ENCODE measurements at places on chromosomes 3 and 15. TPM values are rescaled to one million over a fixed set of nuclear protein-coding genes. Genes with fewer than 3 reads are reported as not detected.
A peak's percentile ranks its signal among the peaks of the same experiment; 100 is the strongest.

GNAT1 gene
- not detected for total RNA-seq

NDUFB4 gene
- total RNA-seq: 63.4 TPM

GPR171 gene
- total RNA-seq: 63.4 TPM

KIF15 gene
- total RNA-seq: 0.11 TPM

RGMA gene
- not detected for total RNA-seq

ADAMTS9 gene
- not detected for total RNA-seq

DNA sequence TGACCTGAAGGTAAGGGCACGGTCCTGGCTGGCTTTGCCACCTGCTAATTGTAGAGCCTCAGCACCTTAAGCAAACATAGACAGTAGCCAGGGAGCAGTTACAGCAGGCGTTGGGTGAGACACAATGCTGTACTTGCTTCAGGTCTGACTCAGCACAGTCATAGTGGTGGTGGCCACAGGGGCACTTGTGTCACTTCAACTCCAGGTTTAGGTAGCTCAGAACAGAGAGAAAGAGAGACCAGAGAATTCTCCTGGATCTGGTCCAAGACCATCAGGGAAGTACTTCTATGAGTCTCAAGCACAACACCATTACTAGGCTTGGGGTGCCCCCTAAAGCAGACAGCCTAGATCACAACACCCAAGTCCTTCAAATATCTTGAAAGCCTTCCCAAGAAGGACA, 204.4 kb downstream of the OTOL1 start:
- no peak overlapping the region for H3K27ac ChIP-seq
- no peak overlapping the region for H3K4me3 ChIP-seq
- H3K36me3 ChIP-seq: no peaks in the 10 kb centered on the region

- no peaks in the 10 kb centered on the region for H3K27me3 ChIP-seq
- H3K4me1 ChIP-seq: peaks cover 99% of the 10 kb centered on the region
- H3K36me3 ChIP-seq: no peaks in the 10 kb centered on the region
Measured at GRCh38 chr15:31350771-31351170, 24.1 kb downstream of the KLF13 start.

- no peak overlapping the region for H3K27ac ChIP-seq
- no peaks in the 10 kb centered on the region for H3K27me3 ChIP-seq
- H3K36me3 ChIP-seq: no peaks in the 10 kb centered on the region
- DNase-seq: no peak
Measured at GRCh38 chr15:53716909-53717876, 42.3 kb downstream of the WDR72 start.

DNA sequence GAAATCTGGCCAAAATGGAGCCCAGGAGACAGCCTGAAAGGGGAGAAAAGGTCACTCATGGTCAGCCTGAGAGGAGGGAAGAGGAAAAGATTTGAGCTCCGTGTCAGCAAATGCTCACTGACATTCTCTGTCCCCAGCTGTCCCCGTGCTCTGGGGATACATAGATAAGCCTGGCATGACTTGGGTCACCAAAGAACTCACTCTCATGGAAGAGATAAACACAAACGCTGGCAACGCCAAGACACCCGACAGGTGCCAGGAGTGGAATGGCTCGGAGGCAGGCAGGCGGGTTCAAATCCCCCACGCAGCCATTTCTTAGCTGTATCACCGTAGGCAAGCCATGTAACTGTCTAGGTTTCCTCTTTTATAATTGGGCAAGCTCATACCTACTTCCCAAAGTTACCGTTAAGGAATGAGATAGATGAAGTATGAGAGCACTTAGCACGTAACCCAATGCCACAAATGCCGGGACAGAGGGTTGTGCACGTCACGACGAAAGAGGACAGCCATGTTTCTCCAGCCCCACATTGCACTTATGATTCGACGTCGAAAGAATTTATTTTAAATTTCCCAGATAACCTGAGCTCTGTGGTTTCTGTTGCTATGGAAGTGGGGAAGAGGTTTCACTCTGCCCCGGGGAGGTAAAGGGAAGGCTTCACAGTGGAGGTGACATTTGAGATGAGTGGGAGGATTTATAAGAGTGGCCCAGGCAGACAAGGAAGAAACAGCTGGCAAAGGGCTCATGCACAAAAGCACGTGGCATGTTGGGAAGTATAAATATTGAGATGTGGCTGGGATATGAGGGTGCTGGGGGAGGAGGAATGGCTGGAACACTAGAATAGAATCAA, 41.4 kb upstream of the TSEN2 start:
- H3K4me1 ChIP-seq: no peaks in the 10 kb centered on the region
- no peak overlapping the region for H3K27ac ChIP-seq
- H3K27me3 ChIP-seq: no peaks in the 10 kb centered on the region
- H3K4me3 ChIP-seq: no peak overlapping the region

DNA sequence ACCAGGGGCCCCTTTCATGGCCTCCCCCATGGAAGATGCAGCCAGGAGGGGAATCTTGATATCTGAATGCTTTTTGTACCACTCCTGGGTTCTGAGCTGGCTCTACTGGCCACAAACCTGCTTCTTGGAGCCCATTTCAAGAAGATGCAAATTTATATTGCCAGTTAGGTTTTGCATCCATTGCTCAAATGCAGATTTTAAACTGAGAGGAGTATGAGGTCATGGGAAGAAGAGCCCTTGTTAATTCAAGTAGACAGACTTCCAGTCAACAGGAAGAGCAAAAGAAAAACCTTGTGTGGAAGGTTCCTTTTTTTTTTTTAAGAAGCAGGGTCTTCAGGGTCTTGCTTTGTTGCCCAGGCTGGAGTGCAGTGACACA, 133.5 kb downstream of the PDZRN3 start:
- no peak for DNase-seq
- H3K27me3 ChIP-seq: no peaks in the 10 kb centered on the region
- H3K27ac ChIP-seq: no peak overlapping the region

GRCh38 chr15:68730976-68731897, 89.5 kb downstream of the ANP32A start:
- no peak overlapping the region for H3K27ac ChIP-seq
- H3K27me3 ChIP-seq: no peaks in the 10 kb centered on the region
- DNase-seq: no peak
- no peaks in the 10 kb centered on the region for H3K36me3 ChIP-seq

DNA sequence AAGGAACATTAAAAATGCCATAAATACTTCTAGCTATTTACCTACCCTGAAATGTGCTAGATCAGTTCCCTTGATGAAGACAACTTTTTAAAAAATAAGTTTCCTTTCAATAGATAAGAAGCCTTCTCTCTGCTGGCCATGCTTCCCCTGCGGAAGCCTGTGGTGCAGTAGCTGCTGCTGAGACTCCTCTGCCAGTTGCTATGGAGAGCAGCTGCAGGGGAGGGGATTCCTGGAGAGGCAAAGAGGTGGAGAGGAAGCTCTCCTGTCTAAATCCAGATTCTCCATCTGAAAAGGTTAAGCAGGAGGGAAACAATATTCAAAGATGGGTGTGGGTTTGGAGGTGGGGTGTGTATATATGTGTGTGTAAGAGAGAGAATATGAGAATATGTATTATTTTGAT, 69.8 kb upstream of the BFSP2 start:
- no peaks in the 10 kb centered on the region for H3K27me3 ChIP-seq
- no peaks in the 10 kb centered on the region for H3K36me3 ChIP-seq
- no peak for DNase-seq
- no peak overlapping the region for H3K4me3 ChIP-seq
- no peaks in the 10 kb centered on the region for H3K4me1 ChIP-seq

DNA sequence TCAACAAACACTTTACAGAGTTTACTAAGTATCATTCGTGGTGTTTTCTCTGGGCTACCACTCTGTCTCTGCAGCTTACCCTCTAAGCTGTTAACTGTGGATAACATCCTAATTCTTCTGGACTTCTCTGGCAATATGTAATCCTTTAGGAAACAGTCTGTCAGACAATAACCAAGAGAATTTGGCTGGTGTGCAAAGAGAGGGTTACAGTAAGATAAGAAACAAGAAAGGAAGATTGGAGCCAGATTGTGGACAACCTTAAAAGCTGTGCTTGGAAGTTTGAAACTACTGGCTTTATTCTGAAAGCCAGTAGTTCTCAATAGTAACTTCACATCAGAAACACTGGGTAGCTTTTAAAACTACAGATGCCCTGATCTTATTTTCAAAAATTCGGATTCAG, 778 bp downstream of the ARL6 start:
- no peaks in the 10 kb centered on the region for H3K27me3 ChIP-seq
- H3K27ac ChIP-seq: peak overlapping the region; percentile 78
- DNase-seq: no peak
- peak overlapping the region; percentile 98 for H3K4me3 ChIP-seq
- H3K4me1 ChIP-seq: peaks cover 15% of the 10 kb centered on the region

DNA sequence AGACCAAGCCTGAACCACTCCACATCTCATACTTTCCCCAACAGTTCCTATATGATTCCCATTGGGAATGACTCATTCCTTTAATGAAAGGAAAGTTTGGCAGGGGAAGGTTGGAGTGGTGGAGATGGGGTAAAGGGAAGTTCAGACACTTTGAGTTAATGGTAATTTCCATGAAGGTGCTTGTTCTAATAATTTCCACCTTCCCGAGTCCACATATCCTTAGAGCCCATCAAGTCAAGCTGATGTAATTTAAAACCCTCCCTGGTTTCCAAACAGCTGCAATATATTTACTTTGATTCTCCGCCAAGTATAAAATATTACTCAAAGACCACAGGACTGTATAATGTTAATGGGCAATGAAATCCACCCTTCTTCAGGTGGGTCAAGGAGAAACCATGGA, 95.0 kb upstream of the GALNT15 start:
- DNase-seq: no peak
- H3K4me3 ChIP-seq: no peak overlapping the region
- H3K4me1 ChIP-seq: no peaks in the 10 kb centered on the region
- H3K36me3 ChIP-seq: no peaks in the 10 kb centered on the region
- H3K27me3 ChIP-seq: no peaks in the 10 kb centered on the region

DNA sequence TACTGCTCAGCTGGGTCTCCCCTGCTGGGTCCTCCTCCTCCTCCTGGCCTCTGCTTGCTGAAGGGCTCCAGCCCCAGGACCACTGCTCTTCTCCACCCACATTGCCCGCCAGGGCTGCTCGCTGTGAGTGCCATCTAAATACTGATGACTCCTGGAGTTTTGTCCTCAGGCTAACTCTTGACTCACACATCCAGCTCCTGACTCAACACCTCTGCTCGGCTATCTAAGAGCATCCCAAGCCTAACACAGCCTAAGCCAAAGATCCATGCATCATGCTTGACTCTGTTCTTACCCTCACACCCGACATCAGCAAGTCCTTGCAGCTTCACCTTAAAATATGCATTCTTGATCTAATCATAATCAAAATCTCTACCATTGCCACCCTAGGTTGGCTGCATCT, 260.2 kb downstream of the KLF13 start:
- no peak overlapping the region for H3K27ac ChIP-seq
- H3K27me3 ChIP-seq: no peaks in the 10 kb centered on the region
- no peak overlapping the region for H3K4me3 ChIP-seq

DNA sequence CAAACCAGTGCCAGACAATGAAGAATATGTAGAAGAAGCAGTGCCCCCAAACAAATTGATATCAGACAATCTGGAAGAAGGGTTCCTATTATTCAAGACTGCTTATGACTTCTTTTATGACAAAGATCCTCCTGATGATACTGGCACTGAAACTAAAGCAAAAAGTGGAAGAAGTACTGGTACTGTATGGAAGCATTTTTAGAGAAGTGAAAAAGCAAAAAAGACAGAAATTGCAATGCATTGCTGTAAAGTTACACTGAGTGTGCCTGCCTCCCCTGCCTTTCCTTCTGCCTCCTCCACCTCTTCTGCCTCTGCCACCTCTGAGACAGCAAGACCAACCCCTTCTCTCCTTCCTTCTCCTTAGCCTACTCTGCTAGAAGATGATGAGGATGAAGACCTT, 167.6 kb downstream of the PLCL2 start:
- H3K4me1 ChIP-seq: peaks cover 3% of the 10 kb centered on the region
- peaks cover 4% of the 10 kb centered on the region for H3K36me3 ChIP-seq
- H3K27ac ChIP-seq: no peak overlapping the region
- no peak overlapping the region for H3K4me3 ChIP-seq

DNA sequence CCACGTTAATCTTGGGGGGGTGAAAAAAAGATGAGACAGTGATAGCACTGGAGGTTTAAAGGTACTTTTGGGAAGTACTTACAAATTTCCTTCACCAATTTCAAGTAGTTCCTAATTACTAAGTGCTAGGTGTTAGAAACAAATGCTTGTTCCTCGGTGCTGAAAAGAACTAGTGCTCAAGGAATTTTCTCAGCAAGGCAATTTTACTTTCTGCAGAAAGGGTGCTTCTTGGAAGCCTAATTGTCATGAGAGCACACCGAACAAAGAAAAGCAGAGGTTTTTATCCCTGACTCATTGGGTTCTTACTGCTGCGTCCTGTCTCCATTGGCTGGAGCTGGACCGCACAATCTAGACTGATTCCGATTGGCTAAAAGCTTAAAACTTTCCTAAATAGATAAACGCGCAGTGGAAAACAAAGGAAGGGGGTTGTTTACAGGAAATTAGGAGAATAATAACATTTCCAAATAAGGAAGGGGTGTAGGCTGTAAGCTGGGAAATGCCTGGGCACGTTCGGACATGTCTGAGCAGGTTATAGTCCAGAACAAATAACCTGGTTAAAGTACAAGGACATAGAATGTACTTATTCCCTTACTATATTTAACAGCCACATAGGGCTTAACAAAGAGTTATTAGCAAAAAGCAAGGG, 49.6 kb downstream of the CHD2 start:
- H3K27ac ChIP-seq: no peak overlapping the region
- H3K4me3 ChIP-seq: no peak overlapping the region
- H3K36me3 ChIP-seq: peaks cover 45% of the 10 kb centered on the region
- no peaks in the 10 kb centered on the region for H3K27me3 ChIP-seq
- DNase-seq: no peak
- H3K4me1 ChIP-seq: no peaks in the 10 kb centered on the region

- no peaks in the 10 kb centered on the region for H3K36me3 ChIP-seq
- no peaks in the 10 kb centered on the region for H3K27me3 ChIP-seq
- no peak overlapping the region for H3K4me3 ChIP-seq
- no peaks in the 10 kb centered on the region for H3K4me1 ChIP-seq
Measured at GRCh38 chr3:103055021-103055520, 620.3 kb downstream of the ZPLD1 start.

GRCh38 chr15:79769069-79769481, 127.7 kb downstream of the MTHFS start:
- H3K36me3 ChIP-seq: no peaks in the 10 kb centered on the region
- H3K4me3 ChIP-seq: no peak overlapping the region
- no peak overlapping the region for H3K27ac ChIP-seq
- DNase-seq: peak; percentile 2
- no peaks in the 10 kb centered on the region for H3K27me3 ChIP-seq

- peaks cover 14% of the 10 kb centered on the region for H3K4me1 ChIP-seq
- no peaks in the 10 kb centered on the region for H3K36me3 ChIP-seq
- no peak for DNase-seq
- no peak overlapping the region for H3K4me3 ChIP-seq
Measured at GRCh38 chr3:126609909-126610308, 45.0 kb downstream of the TXNRD3 start.

DNA sequence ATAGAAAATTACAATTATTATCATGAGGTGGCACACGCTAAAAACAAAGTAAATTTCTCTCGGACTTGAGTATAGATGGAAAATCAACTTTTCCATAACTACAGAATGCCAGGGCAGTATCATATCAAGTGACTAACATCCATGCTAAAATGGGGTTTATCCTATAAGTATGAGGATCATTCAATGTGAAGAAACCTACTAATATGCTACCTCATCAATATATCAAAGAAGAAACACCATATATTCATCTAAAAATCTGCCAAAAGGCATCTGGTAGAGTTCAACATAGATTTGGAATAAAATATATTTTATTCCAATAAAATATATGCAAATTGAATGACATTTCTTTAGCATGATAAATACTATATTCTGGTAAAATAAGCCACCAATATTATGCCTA, 894.4 kb downstream of the MCTP2 start:
- no peaks in the 10 kb centered on the region for H3K27me3 ChIP-seq
- DNase-seq: no peak
- H3K4me3 ChIP-seq: no peak overlapping the region
- no peaks in the 10 kb centered on the region for H3K4me1 ChIP-seq
- H3K27ac ChIP-seq: no peak overlapping the region
- H3K36me3 ChIP-seq: no peaks in the 10 kb centered on the region

Measured in naive thymus-derived CD4-positive, alpha-beta T cell (primary cell).